A172 (cell line): ENCODE measurements at places on chromosomes 12 and 14. TPM values are rescaled to one million over a fixed set of nuclear protein-coding genes. Genes with fewer than 3 reads are reported as not detected.

GRCh38 chr12:63994704-63995103 lies 150.2 kb downstream of the SRGAP1 start:
- DNase-seq: no peak

GRCh38 chr12:86186449-86186848 lies 69.7 kb downstream of the MGAT4C start:
- DNase-seq: no peak

SLC7A8 gene
- total RNA-seq: 1.5 and 2.5 TPM in 2 replicates

ADAM21 gene
- total RNA-seq: 0.17 and 0.41 TPM in 2 replicates

SHMT2 gene
- 208 and 223 TPM in 2 replicates for total RNA-seq
